Chondrocyte (in vitro differentiated cells): ENCODE measurements at places on chromosomes 3 and 15. TPM values are rescaled to one million over a fixed set of nuclear protein-coding genes. Genes with fewer than 3 reads are reported as not detected.
A peak's percentile ranks its signal among the peaks of the same experiment; 100 is the strongest.

GRCh38 chr3:102225407-102226132 lies 209.2 kb upstream of the ZPLD1 start:
- peaks cover 14% of the 10 kb centered on the region for H3K27me3 ChIP-seq
- DNase-seq: no peak
- H3K27ac ChIP-seq: no peak overlapping the region
- peaks cover 18% of the 10 kb centered on the region for H3K4me1 ChIP-seq
- H3K36me3 ChIP-seq: no peaks in the 10 kb centered on the region
- no peak overlapping the region for H3K4me3 ChIP-seq

GRCh38 chr15:63134245-63134985 lies 12.8 kb downstream of the LACTB start:
- peaks cover 33% of the 10 kb centered on the region for H3K4me1 ChIP-seq
- no peak for DNase-seq
- peaks cover 2% of the 10 kb centered on the region for H3K36me3 ChIP-seq
- H3K27me3 ChIP-seq: no peaks in the 10 kb centered on the region

DNA sequence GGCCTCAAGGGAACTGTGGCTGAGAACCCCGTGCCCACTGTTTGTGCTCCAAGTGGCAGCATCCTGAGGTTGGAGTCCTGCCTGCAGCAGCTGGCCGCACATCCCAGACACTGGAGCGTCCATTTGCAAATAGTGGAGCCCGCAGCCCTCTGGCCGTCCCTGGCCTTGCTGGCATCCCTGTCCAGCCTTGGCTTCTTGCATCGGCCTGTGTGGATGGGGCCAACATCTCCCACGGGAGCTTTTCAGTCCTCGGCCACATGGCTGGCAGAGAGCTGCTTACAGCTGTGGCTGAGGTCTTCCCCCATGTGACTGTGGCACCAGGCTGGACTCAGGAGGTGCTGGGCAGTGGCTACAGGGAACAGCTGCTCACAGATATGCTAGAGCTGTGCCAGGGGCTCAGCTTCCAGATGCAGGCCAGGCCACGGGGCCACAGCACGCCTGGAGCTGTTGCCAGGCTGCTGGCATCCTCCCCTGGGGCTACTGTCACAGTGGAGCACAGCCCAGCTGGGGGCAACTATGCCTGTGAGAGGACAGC lies 71.2 kb downstream of the FAM43A start:
- H3K4me3 ChIP-seq: no peak overlapping the region
- peaks cover 7% of the 10 kb centered on the region for H3K4me1 ChIP-seq
- DNase-seq: no peak
- H3K27me3 ChIP-seq: peaks cover 14% of the 10 kb centered on the region
- no peak overlapping the region for H3K27ac ChIP-seq

DNA sequence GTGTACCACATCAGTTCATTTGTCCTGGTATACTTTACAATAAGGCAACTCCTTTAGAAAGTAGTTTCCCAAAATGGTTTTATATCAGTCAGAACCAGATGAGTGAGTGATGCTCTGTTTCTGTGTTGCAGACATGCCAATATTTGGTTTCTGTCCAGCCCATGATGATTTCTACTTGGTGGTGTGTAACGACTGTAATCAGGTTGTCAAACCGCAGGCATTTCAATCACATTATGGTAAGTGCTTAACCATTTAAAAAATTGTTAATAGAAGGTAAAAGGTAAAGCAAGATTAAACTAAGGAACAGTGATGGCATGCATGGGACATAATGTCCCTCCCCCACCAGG lies 40.0 kb upstream of the SCAANT1 start:
- H3K4me1 ChIP-seq: peaks cover 58% of the 10 kb centered on the region
- no peak for DNase-seq
- no peak overlapping the region for H3K4me3 ChIP-seq
- no peak overlapping the region for H3K27ac ChIP-seq
- H3K36me3 ChIP-seq: peaks cover 14% of the 10 kb centered on the region
- no peaks in the 10 kb centered on the region for H3K27me3 ChIP-seq

- no peaks in the 10 kb centered on the region for H3K27me3 ChIP-seq
- peak; percentile 96 for DNase-seq
- H3K4me1 ChIP-seq: peaks cover 45% of the 10 kb centered on the region
- H3K36me3 ChIP-seq: peaks cover 3% of the 10 kb centered on the region
Measured at GRCh38 chr15:44536302-44536961, 515 bp upstream of the EIF3J start.

DNA sequence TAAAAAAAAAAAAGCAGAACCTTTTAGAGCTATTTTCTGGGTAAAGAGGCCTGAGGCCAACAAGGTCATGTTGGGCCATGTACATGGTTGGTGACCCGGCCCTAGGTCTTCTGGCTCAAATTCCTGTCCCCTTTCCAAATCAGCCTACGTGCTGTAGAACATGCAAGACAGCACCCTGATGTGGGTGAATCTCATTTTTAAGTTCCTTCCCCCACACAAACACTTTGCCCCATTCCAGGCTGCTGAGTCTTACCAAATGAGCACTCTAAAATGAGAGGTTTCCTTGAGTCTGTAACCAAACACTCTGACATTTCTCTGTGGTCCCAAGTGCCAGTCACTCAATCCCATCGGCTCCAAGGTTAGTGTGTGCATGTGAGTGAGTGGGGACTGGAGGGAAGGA lies 9.4 kb downstream of the BCL6 start:
- DNase-seq: no peak
- peak overlapping the region; percentile 96 for H3K27ac ChIP-seq
- peaks cover 19% of the 10 kb centered on the region for H3K36me3 ChIP-seq
- H3K27me3 ChIP-seq: no peaks in the 10 kb centered on the region
- peaks cover 51% of the 10 kb centered on the region for H3K4me1 ChIP-seq

DNA sequence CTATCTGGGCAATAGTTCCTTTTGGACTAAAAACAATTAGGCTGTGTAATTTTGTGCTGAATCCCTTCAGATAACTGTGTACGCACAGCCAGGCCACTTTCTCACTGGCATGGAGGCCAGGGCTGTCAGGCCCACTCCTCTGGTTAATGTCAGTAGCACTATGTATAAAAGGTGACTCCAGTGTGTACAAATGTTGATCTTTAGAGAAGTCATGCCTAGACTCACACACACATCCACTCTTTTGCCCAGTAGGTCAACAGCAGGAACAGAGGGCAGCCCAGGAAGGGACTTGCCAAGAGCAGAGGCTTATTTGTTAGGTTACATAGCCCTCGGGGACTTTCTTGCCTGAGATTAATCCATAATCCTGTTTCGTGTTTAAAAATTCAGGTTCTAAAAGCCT lies 416.6 kb upstream of the WNT5A start:
- H3K27ac ChIP-seq: no peak overlapping the region
- DNase-seq: no peak
- no peaks in the 10 kb centered on the region for H3K36me3 ChIP-seq
- H3K4me1 ChIP-seq: no peaks in the 10 kb centered on the region

GRCh38 chr3:157767607-157768006 lies 264.4 kb upstream of the VEPH1 start:
- peaks cover 10% of the 10 kb centered on the region for H3K27me3 ChIP-seq
- no peak overlapping the region for H3K27ac ChIP-seq
- H3K4me1 ChIP-seq: no peaks in the 10 kb centered on the region
- no peaks in the 10 kb centered on the region for H3K36me3 ChIP-seq
- H3K4me3 ChIP-seq: no peak overlapping the region
- no peak for DNase-seq

GRCh38 chr3:144358191-144358590 lies 386.6 kb downstream of the DIPK2A start:
- no peaks in the 10 kb centered on the region for H3K4me1 ChIP-seq
- no peak for DNase-seq
- no peak overlapping the region for H3K4me3 ChIP-seq
- H3K36me3 ChIP-seq: no peaks in the 10 kb centered on the region

DNA sequence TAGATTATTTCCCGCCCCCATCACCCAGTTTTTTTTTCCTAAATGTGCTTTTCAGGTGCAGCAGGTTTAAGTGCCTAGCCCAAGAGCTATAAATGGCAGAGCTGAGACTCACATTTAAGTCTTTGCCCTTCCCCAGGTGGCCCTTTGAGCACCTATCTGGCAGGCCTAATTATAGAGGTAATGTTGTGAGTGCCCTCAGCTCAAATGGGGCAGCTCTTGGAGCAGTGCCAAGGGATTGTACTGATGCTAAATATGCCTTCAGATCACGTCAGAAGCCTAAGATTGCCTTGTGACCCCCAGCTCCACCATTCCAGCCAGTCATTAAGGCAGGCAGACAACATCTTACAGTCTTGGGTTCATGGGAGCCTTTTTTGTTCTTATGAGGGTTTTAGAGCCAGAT lies 159.5 kb downstream of the RPLP1 start:
- peaks cover 15% of the 10 kb centered on the region for H3K4me1 ChIP-seq
- no peak overlapping the region for H3K27ac ChIP-seq
- no peak overlapping the region for H3K4me3 ChIP-seq
- no peaks in the 10 kb centered on the region for H3K36me3 ChIP-seq

- H3K36me3 ChIP-seq: no peaks in the 10 kb centered on the region
- H3K27ac ChIP-seq: no peak overlapping the region
- H3K27me3 ChIP-seq: peaks cover 3% of the 10 kb centered on the region
- peaks cover 22% of the 10 kb centered on the region for H3K4me1 ChIP-seq
Measured at GRCh38 chr15:60672400-60672799, 193.5 kb upstream of the ICE2 start.

The GNAT1 gene
- not detected in 3 replicates for total RNA-seq

DNA sequence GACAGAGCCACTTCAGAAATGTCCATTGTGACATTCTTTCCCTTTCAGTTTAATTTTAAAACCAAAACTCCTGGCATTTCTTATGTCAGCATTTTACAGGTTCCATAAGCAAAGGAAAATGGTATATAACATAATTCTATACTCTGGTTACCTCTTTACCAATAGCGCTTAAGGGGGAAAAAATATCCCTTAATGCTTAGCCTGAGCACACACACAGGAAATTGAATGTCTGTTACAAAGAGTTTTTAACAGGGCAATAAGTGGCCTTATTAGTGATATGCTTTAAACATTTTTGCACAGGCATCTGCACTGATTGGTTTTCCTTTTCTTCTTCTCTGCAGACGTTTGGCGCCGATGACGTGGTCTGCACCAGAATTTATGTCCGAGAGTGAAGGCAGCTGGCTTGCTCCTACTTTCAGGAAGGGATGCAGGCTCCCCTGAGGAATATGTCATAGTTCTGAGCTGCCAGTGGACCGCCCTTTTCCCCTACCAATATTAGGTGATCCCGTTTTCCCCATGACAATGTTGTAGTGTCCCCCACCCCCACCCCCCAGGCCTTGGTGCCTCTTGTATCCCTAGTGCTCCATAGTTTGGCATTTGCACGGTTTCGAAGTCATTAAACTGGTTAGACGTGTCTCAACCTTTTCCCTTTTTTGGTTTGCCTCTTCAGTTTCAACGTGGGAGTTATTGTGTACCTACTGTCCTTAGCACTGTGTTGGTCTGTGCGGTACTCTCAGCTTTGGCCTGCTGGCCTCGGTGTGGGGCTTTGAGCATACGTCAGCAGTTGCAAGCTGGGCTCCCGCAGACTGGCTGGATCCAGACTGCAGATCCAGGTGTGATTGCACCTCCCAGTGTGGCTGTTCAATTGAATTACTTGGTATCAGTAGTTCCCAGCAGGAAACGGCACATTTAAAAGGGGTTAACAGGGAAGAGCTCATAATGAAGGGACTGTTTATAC lies 7.7 kb downstream of the CRABP1 start:
- no peaks in the 10 kb centered on the region for H3K36me3 ChIP-seq
- H3K4me3 ChIP-seq: no peak overlapping the region
- H3K27ac ChIP-seq: no peak overlapping the region
- H3K4me1 ChIP-seq: no peaks in the 10 kb centered on the region
- peaks cover 43% of the 10 kb centered on the region for H3K27me3 ChIP-seq

The MESP1 gene
- 0.97 to 2.7 TPM (median 2.1 TPM) in 3 replicates for total RNA-seq

DNA sequence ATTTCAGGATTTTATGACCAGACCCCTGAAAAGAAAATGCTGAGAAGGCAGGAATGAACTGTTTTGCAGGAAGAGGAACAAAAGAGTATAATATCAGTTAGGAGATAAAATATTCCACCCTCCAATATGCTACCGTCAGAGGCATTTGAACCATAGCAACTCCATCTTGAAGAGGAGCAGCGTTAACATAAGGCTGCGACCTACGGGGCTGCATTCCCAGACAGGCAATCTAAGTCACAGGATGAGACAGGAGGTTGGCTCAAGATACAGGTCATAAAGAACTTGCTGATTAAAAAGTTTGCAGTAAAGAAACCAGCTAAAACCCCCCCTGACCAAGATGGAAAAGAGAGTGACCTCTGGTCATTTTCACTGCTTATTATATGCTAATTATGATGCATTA lies 22.9 kb downstream of the CCDC39 start:
- H3K4me3 ChIP-seq: no peak overlapping the region
- H3K4me1 ChIP-seq: no peaks in the 10 kb centered on the region
- no peak overlapping the region for H3K27ac ChIP-seq
- DNase-seq: no peak
- no peaks in the 10 kb centered on the region for H3K36me3 ChIP-seq

DNA sequence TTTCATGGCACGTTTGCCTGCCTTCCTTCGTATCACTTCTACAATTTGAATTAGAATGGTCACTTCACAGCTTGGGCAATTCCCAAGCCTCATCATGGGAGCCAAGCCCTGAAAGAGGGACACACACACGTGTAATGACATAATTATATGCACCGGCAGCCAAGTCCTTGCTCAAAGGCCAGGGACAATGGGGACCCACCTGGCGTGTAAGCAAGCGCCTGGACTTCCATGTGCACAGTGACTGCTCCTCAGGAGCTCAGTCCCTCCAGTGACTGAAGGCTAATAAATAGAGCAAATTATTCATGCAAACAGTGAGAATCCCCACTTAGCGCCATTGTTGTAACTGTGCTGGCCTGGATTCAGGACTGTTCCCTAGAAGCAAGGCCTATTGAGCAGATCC lies 115.1 kb downstream of the DNAJB8 start:
- H3K36me3 ChIP-seq: peaks cover 8% of the 10 kb centered on the region
- H3K4me1 ChIP-seq: peaks cover 32% of the 10 kb centered on the region
- no peak overlapping the region for H3K27ac ChIP-seq
- H3K27me3 ChIP-seq: peaks cover under 1% of the 10 kb centered on the region

DNA sequence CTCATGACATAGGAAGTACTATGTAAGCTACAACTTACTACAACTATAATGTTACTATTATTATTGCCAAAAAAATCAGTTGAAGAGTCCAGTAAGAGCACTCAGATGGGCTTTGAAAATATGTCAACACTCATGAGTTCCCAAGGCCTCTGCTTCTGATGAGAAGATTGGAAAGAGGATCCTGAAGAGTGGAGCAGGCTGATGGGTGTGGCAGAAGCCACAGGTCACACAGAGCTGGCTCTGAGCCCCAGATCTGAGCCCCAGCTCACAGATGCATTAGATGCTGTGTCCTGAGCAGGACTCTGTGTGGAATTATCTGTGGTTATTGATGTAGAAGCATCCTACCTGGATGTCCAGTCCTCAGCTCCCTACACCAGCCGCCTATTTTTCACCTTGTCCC lies 65.6 kb downstream of the SPSB4 start:
- H3K4me1 ChIP-seq: peaks cover 8% of the 10 kb centered on the region
- H3K27me3 ChIP-seq: no peaks in the 10 kb centered on the region
- DNase-seq: no peak
- H3K4me3 ChIP-seq: no peak overlapping the region
- H3K27ac ChIP-seq: no peak overlapping the region

The GOLGA8J gene
- total RNA-seq: not detected in 3 replicates

The TRPM1 gene
- not detected in 3 replicates for total RNA-seq

DNA sequence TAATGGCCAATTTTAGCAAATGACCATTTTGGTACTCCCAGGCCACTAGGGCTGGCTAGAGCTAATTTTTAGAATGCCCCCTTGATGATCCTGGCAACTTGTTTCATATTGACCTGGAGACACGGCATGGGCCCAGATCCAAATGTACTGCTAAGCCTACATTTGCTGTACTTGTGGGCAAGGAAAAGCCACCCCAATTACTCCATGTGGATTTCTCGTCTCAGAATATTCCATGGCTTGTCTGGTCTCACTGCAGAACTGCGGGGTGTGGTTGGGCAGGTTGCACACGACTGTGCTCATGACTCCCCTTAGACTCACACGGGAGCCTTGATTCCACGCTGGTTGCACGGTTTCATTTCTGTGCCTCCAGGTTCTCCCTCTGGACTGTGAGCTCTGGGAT lies 140.9 kb downstream of the RPLP1 start:
- peaks cover 25% of the 10 kb centered on the region for H3K4me1 ChIP-seq
- H3K4me3 ChIP-seq: no peak overlapping the region
- H3K27me3 ChIP-seq: peaks cover 14% of the 10 kb centered on the region
- H3K36me3 ChIP-seq: no peaks in the 10 kb centered on the region
- no peak overlapping the region for H3K27ac ChIP-seq
- no peak for DNase-seq
